ENCODE measurements at places on chromosomes 12 and 14. TPM values are rescaled to one million over a fixed set of nuclear protein-coding genes. Genes with fewer than 3 reads are reported as not detected.

GRCh38 chr12:54259194-54260011 is 20.5 kb downstream of the CBX5 start:
- H3K27me3 ChIP-seq: no peaks in the 10 kb centered on the region
- peak overlapping the region; percentile 39 for H3K4me3 ChIP-seq
- H3K27ac ChIP-seq: peak overlapping the region; percentile 85
- no peaks in the 10 kb centered on the region for H3K36me3 ChIP-seq

Gene KRT6A
- polyA plus RNA-seq: not detected

DNA sequence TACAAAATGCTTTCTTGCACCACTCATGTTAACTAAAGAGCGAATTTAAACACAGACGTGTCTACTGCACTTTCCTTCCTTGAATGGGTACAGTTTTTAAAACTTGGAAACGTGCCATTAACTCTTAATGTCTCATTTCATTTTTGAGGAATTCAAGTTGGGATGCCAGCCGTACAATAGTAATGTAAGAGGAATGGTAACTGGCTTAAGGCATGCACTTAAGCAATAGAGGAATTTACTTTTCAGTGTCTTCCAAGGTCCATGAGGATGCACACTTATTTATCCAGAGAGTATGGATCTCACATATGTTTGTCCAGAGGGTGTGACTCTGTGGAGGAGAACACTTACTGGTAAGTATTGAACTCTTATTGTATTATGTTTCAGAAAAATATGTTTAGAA is 52.9 kb downstream of the PPP4R4 start:
- H3K4me3 ChIP-seq: no peak overlapping the region
- DNase-seq: no peak
- no peaks in the 10 kb centered on the region for H3K36me3 ChIP-seq
- H3K4me1 ChIP-seq: no peaks in the 10 kb centered on the region
- no peak overlapping the region for H3K27ac ChIP-seq
- H3K27me3 ChIP-seq: no peaks in the 10 kb centered on the region

Gene NEDD1
- 27.8 TPM for polyA plus RNA-seq

- H3K27ac ChIP-seq: no peak overlapping the region
- H3K36me3 ChIP-seq: no peaks in the 10 kb centered on the region
- no peaks in the 10 kb centered on the region for H3K27me3 ChIP-seq
- no peaks in the 10 kb centered on the region for H3K4me1 ChIP-seq
- H3K4me3 ChIP-seq: no peak overlapping the region
These were observed 80.3 kb downstream of the SYNE2 start for GRCh38 chr14:63933110-63933509.

DNA sequence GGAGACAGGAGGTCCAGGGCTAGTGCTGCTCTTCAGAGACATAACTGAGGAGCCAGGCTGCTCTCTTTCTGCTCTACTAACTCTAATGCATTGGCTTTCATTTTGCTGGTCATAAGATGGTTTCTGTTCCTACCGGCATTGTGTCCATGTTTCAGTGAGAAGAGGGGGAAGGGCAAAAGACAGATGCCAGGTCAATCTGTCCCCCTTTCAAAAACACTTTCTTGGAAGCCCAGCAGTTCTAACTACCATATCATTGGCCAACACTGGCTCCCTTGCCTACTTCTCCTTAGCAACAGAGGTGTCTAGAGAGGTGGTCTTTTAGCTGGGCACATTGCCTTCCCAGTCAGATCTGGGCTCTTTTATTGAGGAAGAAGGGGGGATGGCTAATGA is 63.9 kb downstream of the TGFB3 start:
- no peak overlapping the region for H3K4me3 ChIP-seq
- no peak for DNase-seq
- no peaks in the 10 kb centered on the region for H3K27me3 ChIP-seq
- H3K27ac ChIP-seq: no peak overlapping the region
- H3K4me1 ChIP-seq: no peaks in the 10 kb centered on the region

Gene SPIC
- polyA plus RNA-seq: not detected

Gene BRMS1L
- polyA plus RNA-seq: 17.1 TPM

DNA sequence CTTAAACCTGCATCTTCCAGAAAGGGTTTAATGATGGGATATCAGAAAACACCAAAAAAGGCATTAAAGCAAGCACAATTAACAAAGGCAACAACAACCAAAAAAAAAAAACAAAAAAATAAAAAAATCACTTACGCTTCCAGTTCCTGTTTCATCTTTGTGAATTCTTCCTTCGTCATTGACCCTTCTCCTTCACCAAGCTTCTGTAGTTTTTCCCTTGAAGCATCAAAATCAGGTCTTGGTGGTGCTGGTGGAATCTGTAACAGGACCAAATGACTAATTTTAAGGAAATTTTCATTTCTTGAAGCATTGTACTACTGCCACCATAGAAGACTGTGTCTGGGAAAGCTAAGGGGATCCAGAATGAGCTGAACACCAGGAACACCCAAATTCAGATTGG is 24.5 kb downstream of the SNX6 start:
- no peaks in the 10 kb centered on the region for H3K4me1 ChIP-seq
- H3K27ac ChIP-seq: no peak overlapping the region
- peaks cover 96% of the 10 kb centered on the region for H3K36me3 ChIP-seq
- no peak overlapping the region for H3K4me3 ChIP-seq

Gene ESRRB
- 0.41 TPM for polyA plus RNA-seq

- H3K4me1 ChIP-seq: no peaks in the 10 kb centered on the region
- H3K36me3 ChIP-seq: no peaks in the 10 kb centered on the region
- H3K27ac ChIP-seq: no peak overlapping the region
These were observed 9.5 kb upstream of the BEST3 start for GRCh38 chr12:69708649-69709048.

DNA sequence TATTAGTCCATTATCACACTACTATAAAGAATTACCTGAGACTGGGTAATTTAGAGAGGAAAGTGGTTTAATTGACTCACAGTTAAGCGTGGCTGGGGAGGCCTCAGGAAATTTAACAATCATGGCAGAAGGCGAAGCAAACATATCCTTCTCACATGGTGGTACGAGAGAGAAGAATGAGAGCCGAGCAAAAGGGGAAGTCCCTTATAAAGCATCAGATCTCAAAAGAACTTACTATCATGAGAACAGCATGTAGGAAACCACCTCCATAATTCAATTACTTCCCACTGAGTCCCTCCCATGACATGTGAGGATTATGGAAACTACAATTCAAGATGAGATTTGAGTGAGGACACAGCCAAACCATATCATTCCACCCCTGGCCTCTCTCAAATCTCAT is 422.6 kb downstream of the MDGA2 start:
- no peaks in the 10 kb centered on the region for H3K4me1 ChIP-seq
- H3K36me3 ChIP-seq: no peaks in the 10 kb centered on the region
- no peaks in the 10 kb centered on the region for H3K27me3 ChIP-seq
- no peak overlapping the region for H3K27ac ChIP-seq

Gene OAS2
- polyA plus RNA-seq: 10.1 TPM

GRCh38 chr14:39318574-39318973 is 84.9 kb downstream of the MIA2 start:
- no peaks in the 10 kb centered on the region for H3K4me1 ChIP-seq
- H3K27me3 ChIP-seq: no peaks in the 10 kb centered on the region
- no peak overlapping the region for H3K27ac ChIP-seq
- H3K4me3 ChIP-seq: no peak overlapping the region

Gene RNASE12
- not detected for polyA plus RNA-seq

Gene TDG
- polyA plus RNA-seq: 53.1 TPM

GRCh38 chr12:107119091-107119490 is 25.7 kb upstream of the CRY1 start:
- DNase-seq: no peak
- no peaks in the 10 kb centered on the region for H3K36me3 ChIP-seq
- H3K4me3 ChIP-seq: no peak overlapping the region

GRCh38 chr14:104393199-104393897 is 186.2 kb upstream of the C14orf180 start:
- no peaks in the 10 kb centered on the region for H3K36me3 ChIP-seq
- no peak overlapping the region for H3K4me3 ChIP-seq
- DNase-seq: no peak
- H3K27me3 ChIP-seq: peaks cover 3% of the 10 kb centered on the region
- H3K27ac ChIP-seq: no peak overlapping the region

GRCh38 chr12:133264173-133264572 is 28.5 kb upstream of the ANHX start:
- H3K27ac ChIP-seq: no peak overlapping the region
- no peak overlapping the region for H3K4me3 ChIP-seq
- no peaks in the 10 kb centered on the region for H3K36me3 ChIP-seq
- H3K4me1 ChIP-seq: no peaks in the 10 kb centered on the region
- DNase-seq: no peak

Gene GPR84
- polyA plus RNA-seq: not detected

DNA sequence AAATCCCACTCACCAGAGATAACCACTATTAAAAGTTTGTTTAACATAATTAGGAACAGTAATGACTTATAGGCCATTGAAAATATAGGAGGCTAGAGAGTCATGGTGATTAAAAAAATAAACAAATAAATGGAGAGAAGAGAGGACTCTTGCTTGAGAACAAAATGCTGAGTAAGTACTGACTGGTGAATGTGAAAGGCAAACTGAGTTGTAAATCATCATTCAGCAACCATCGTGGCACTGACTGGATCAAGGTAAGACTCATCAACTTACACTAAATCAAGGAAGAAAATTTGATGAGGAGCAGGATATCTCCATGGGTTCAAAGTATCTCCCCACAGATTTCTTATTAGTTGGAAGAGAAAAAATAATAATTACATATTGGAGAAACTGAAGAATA is 14.1 kb upstream of the YBX3 start:
- peaks cover 4% of the 10 kb centered on the region for H3K4me1 ChIP-seq
- no peak overlapping the region for H3K4me3 ChIP-seq
- no peaks in the 10 kb centered on the region for H3K27me3 ChIP-seq
- no peak overlapping the region for H3K27ac ChIP-seq
- no peak for DNase-seq

- no peaks in the 10 kb centered on the region for H3K4me1 ChIP-seq
- no peak overlapping the region for H3K4me3 ChIP-seq
- H3K27ac ChIP-seq: no peak overlapping the region
- no peaks in the 10 kb centered on the region for H3K27me3 ChIP-seq
- H3K36me3 ChIP-seq: peaks cover 7% of the 10 kb centered on the region
- DNase-seq: no peak
These were observed 25.5 kb upstream of the SNAPC1 start for GRCh38 chr14:61736751-61737150.

DNA sequence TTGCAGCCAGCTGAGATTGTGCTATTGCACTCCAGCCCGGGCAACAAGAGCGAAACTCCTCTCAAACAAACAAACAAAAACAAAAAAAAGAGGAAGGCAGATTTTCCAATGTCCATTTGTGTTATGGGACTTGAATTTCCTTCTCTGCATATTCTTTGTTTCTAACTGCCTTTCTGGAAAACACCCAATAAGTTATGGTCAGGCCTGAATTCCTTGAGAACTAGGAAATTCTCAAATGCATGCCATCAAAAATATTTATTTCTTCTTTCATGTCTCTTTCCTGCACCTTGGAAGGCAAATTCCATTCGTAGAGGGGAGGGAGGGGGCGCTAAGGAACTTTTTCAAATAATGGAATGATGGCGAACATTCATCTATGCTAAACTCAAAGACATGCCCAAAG is 117.6 kb upstream of the TMCC3 start:
- no peak overlapping the region for H3K4me3 ChIP-seq
- H3K27ac ChIP-seq: no peak overlapping the region
- no peaks in the 10 kb centered on the region for H3K36me3 ChIP-seq
- H3K27me3 ChIP-seq: no peaks in the 10 kb centered on the region
- no peak for DNase-seq

Gene LMO3
- 9.1 TPM for polyA plus RNA-seq

DNA sequence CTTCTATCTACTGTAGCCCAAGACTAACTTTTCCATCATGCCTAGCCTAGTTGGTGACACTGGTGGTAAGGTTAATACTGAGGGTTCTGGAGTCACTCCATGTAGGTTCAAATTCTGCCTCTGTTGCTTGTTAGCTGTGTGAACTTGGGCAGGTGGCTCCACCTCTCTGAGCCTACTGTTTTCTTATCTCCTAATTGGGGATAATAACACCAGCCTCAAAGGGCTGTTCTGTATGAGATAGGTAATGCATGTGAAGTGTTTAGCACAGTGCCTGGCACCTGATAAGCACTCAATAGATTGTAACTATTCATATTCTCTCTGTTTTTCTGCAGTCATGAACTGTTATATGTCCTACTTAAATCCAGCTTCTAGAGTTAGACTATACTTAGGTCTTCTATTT is 17.5 kb upstream of the SPPL3 start:
- DNase-seq: no peak
- H3K4me1 ChIP-seq: no peaks in the 10 kb centered on the region
- no peaks in the 10 kb centered on the region for H3K36me3 ChIP-seq
- no peak overlapping the region for H3K4me3 ChIP-seq
- no peaks in the 10 kb centered on the region for H3K27me3 ChIP-seq
- H3K27ac ChIP-seq: no peak overlapping the region

DNA sequence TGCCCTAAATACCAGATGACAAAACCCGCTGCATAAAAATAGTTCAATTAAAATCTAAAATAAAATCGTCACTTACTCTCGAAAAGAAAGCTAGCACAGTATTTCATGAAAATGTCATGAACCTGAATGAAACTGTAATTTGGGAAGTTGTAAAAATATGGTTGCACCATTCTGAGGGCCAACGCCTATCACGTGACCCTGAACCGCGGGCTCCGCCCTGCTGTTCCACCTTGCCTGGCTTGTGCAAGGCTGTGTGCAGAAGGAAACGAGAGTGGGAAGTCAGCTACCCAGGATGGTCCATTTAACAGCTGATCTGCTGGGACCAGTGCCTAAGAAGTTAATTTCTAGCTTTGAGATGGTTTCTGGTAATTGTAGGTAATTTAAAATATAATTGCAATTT is 91.7 kb upstream of the BMP4 start:
- H3K27me3 ChIP-seq: no peaks in the 10 kb centered on the region
- H3K4me3 ChIP-seq: no peak overlapping the region
- no peaks in the 10 kb centered on the region for H3K36me3 ChIP-seq
- H3K4me1 ChIP-seq: no peaks in the 10 kb centered on the region
- no peak overlapping the region for H3K27ac ChIP-seq
- no peak for DNase-seq

Gene PHETA1
- 8.4 TPM for polyA plus RNA-seq

DNA sequence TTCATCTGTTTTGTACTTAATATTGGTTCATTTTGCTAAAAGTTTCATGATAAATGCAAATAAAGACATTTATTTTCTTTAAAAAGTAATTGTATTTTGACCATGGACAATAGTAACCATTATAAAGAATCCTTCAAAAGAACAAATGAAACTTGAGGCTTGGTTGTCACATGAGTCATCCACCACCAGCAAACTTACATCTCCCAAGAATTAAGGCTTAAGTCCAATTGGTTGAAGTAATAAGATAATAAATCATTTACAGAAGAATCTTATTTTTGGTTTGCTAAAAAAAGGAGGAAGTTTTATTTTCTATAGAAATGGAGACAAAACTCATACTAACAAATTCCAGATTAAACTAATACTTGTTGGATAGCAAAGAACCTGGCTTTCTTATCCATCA is 84.8 kb upstream of the KITLG start:
- no peak overlapping the region for H3K27ac ChIP-seq
- H3K4me3 ChIP-seq: no peak overlapping the region
- no peak for DNase-seq
- no peaks in the 10 kb centered on the region for H3K4me1 ChIP-seq

Gene PPP1R36
- polyA plus RNA-seq: 0.33 TPM

Gene GPR162
- 11.7 TPM for polyA plus RNA-seq

- DNase-seq: no peak
- H3K27ac ChIP-seq: no peak overlapping the region
- H3K4me3 ChIP-seq: no peak overlapping the region
- no peaks in the 10 kb centered on the region for H3K36me3 ChIP-seq
- no peaks in the 10 kb centered on the region for H3K27me3 ChIP-seq
These were observed 306.2 kb downstream of the GALC start for GRCh38 chr14:87686746-87687145.

GRCh38 chr14:106039400-106039799 is 513.0 kb downstream of the TMEM121 start:
- no peak overlapping the region for H3K27ac ChIP-seq
- no peak overlapping the region for H3K4me3 ChIP-seq
- no peaks in the 10 kb centered on the region for H3K27me3 ChIP-seq
- H3K36me3 ChIP-seq: no peaks in the 10 kb centered on the region

Gene ADAMTS20
- polyA plus RNA-seq: 0.24 TPM
